Activated T-helper 1 cell treated with Interleukin-2 at 50 U/mL for 16 hours (primary cell): ENCODE measurements at places on chromosomes 1 and 21.

DNA sequence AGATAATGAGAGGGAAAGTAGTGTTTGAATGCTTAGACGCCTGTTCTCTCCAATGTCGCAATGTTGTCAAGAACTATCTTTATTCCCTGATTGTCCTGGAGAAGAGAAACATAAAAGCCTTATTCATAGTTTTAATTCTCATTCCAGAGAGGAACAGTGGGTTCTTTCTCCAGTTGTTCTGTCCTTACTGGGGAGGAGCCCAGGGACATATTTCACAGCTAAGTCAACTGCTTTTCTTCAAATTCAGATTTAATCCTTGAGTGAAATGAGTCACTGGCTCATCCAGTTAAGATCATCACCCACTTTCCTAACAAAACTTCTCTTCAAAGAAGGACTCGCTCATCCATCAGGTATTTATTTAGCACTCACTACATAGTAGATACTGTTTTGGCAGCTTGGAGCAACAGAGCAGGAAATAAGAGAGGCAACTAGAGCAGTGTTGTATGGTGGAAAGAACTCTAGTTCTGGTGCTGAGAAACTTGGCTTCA is 365.7 kb upstream of the USP24 start:
- no peak for DNase-seq

DNA sequence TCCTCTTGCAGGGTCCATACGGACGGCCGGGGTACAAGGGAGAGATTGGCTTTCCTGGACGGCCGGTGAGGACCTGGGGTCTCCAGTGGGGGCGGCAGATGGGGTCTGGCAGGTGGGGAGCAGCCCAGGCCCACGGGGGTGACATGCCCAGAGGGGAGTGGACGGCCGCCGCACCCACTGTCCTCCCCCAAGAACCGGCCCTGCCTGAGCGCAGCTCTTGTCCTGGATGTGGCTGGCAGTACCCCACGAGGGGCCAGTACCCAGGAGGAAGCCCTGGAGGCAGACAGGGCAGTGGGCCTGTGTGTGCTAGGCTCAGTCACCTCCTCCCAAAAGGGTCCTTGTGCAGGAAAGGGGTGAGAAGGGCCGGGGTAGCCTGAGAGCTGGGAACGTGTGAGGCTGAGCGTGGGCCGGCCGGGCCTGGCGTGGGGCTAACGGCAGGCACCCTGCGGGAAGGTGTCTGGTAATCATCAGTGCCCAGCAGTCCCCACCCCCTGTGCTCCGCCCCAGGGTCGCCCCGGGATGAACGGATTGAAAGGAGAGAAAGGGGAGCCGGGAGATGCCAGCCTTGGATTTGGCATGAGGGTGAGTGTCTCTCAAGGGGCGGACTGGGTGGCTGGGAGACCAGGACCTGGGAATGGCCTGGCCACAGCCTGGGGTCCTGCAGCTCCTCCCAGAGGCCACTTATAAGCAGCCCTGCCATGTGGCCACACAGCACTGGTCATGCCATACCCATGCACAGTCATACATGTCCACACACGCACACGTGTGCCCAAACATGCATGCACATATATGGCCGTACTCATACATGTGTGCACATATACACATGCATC is 47.2 kb downstream of the SLC19A1 start:
- DNase-seq, result no peak

GRCh38 chr1:76232666-76233065 is 158.1 kb downstream of the ST6GALNAC3 start:
- no peak for DNase-seq

DNA sequence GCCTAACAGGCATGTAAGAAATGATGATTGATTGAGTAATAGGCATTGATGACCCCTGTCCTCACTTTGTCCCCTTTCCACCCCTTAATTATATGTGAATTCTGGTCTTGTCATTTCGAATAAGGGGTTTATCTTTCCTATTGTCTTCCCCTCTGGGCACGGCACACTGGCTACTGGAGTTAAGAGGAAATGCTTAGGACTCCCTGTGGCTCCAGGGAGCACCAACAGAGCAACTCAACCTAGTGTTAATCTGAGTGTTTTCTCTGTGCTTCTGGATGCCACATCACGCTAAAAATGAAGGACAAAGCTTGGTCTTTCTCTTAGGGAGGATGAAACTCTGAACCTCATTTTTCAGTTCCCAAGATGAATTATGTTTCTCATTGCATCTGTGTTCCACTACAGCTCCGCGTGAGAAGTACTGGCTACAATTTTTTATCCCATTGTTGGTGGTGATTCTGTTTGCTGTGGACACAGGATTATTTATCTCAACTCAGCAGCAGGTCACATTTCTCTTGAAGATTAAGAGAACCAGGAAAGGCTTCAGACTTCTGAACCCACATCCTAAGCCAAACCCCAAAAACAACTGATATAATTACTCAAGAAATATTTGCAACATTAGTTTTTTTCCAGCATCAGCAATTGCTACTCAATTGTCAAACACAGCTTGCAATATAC is 5.3 kb downstream of the FCER1A start:
- no peak for DNase-seq

- DNase-seq, result no peak
Measured at GRCh38 chr1:234406871-234407270, 33.6 kb downstream of the COA6 start.

DNA sequence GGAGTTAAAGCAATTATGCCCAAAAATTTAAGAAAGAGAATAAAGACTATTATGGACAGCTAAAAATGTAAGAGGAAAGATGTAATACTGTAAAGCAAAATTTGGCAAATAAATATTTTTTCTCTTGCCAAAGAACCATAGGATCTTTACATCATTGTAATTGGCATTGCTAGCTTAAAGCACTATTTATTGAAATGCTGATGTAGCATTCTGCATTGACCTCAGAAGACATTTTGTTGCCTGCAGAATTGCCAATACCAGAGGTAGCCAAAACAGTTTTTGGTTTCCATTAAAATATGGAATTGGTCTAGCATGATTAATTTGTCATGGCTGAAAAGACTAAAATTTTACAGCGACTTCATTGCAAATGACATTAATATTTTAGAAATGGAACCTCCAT is 191.5 kb upstream of the CHODL start:
- DNase-seq, result no peak

DNA sequence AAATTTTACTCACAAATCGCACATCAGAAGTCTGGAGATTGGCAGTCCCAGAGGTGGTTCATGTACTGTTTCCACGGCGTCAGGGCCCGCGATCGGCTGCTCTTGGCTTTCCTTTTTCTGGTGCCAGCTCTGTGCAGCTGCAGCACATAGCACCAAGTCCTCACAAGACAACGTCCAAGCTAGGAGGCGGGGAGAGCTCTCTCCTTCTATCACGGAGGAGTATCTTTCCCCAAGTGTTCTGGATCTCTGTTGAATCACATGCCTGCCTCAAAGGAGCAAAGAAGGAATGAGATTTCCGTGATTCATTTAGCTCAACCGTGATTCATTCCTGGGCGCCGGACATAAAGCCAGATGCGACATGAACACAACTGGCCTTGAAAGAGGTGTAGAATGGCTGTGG is 25.5 kb downstream of the MT1HL1 start:
- DNase-seq, result no peak

GRCh38 chr1:1062348-1063163 is 11.6 kb downstream of the RNF223 start:
- no peak for DNase-seq

GRCh38 chr1:38029081-38029681 is 16.6 kb downstream of the UTP11 start:
- no peak for DNase-seq

GRCh38 chr21:42256316-42256715 is 37.4 kb downstream of the ABCG1 start:
- no peak for DNase-seq

DNA sequence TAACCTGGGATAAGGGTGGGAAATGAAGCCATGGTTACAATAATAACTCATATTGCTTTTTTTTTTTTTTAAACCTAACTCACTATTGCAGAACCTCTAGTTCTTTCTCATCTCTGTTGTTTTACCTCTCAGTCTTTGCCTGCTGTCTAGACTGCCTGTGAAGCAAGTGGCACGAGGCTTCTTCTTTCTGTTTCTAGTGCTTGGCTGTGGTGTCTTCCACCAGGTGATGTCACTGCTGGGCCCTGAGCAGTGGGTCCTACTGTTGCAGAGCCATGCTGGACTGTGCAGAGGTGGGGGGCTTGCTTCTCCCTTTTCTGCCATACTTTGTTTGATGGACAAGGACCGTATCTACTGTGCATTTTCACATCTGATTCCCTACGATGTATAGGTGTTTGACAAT is 51.7 kb downstream of the ZNF326 start:
- DNase-seq, result no peak

GRCh38 chr1:30706528-30706927 is 16.9 kb downstream of the MATN1 start:
- DNase-seq, result no peak

GRCh38 chr1:185402930-185403329 is 85.9 kb upstream of the IVNS1ABP start:
- no peak for DNase-seq

DNA sequence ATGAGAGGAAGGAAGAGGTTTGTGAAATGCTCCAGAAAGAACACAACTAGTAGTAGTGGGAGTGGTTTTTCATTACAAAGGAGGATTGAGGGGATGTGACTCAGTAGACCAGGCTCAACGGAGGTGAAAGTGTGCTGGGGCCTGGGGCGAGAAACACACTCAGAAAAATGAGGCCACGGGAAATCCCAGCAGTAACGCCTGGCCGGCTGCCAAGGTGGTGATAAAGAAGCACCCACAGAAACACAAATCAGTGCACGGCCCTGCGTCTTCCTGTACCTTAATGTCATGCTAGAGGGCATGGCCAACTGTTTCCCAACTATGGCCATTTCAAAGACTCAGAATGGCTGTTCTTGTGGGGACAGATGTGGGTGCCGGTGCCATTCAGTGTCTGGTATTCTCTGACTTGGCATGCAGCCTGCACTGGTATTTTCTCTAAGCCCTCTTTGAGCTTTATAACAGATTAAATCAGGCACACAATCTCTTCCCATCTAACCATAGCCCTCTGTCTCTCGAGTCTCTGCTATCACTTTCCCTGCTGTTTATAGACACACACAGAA is 38.2 kb downstream of the URB2 start:
- peak; percentile 57 for DNase-seq

DNA sequence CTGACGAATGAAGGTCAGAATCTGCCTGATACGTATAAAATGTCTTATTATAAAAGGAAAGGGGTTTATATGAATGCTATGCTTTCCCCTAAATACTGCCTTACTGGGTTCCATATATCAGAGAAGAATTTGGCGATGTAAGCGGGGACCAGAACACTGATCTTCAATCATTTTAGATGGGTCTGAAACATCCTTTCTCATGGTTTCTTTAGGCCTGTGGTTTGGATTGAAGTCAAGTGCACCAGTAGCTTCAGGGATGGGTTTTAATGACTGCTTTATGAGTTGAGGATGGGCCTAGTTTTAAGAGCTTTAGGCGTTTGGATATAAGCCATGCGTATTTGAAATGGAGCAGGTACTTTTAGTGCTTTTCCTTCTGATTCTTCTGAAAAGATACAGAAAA is 6.9 kb downstream of the FMN2 start:
- no peak for DNase-seq

DNA sequence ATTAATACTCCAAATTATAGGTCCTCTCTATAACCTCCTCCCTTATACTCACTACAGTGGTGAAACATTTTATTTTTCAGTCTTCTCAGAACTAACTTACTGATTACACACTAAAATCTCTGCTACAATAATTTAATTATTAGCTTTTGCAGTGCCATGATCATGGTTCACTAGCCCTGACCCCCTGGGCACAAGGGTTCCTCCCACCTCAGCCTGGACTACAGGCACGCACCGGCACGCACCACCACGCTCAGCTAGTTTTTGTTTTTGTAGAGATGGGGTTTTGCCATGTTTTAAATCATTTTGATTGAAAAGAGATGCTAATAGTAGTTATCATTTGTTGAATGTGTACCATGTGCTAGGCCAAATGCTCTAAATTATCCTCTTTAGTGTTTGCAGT is 6.3 kb downstream of the PATJ start:
- DNase-seq, result no peak

DNA sequence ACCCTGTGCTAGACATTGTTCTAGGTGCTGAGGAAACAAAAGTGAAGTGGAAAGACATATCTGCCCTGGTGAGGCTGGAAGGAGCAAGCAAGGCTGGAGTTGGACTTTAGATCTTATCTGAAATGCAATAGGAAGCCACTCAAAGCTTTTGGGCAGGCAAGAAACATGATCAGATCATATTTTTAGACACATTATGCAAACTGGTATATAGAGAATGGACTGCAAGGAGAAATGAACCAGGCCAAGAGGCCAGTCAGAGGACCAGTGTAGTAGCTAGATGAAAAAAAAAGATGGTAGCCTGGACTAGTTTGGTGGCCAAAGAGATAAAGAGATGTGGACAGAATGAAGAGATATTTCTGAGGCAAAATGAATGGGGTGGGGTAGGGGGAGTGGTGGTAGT is 46.3 kb downstream of the CCN1 start:
- no peak for DNase-seq

GRCh38 chr1:36751525-36751924 is 268.8 kb upstream of the CSF3R start:
- DNase-seq, result no peak

DNA sequence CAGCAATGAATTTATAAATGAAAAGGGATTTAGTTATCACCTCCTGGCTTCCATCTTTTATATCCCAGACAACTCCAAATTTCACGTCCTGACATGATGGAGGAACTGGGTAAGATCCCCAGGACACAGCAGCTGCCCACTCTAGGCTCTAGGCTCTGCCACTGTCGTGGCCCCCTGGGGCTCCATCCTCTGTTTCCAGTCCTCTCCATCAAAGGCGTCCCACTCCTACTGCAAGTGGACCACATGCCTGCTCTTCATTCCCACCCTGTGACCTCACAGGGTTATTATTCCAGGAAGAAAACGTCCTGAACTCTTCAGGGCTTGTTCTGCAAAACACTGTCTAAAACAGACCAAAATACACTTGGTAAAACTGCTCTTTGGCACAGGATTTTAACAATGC is 11.9 kb downstream of the URB1 start:
- no peak for DNase-seq

- no peak for DNase-seq
Measured at GRCh38 chr1:63318201-63318979, 4.0 kb upstream of the FOXD3 start.

DNA sequence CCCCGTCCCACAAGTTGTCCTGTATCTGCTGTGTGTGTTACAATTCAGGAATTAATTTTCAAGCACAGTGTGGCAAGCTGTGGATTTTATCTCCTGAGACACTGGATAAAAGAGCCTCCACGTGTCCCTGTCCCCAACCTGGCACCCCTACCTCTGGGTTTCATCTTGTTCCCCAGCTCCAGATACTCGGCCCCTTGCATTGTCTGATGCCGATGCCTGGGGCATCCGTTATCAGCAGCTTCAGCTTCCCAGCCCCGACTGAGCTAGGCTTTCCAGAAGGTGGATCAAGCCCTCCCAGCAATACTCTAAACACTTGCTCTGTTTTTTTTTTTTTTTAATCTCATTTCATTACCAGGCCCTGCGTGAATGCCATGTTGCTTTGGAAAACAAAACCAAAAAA is 159.4 kb downstream of the PLXNA2 start:
- DNase-seq, result no peak
